ENCODE measurements at places on chromosomes 3 and 15. TPM values are rescaled to one million over a fixed set of nuclear protein-coding genes. Genes with fewer than 3 reads are reported as not detected.
A peak's percentile ranks its signal among the peaks of the same experiment; 100 is the strongest.

GRCh38 chr3:108598375-108598774 is 8.9 kb downstream of the DZIP3 start:
- no peak for DNase-seq

DNA sequence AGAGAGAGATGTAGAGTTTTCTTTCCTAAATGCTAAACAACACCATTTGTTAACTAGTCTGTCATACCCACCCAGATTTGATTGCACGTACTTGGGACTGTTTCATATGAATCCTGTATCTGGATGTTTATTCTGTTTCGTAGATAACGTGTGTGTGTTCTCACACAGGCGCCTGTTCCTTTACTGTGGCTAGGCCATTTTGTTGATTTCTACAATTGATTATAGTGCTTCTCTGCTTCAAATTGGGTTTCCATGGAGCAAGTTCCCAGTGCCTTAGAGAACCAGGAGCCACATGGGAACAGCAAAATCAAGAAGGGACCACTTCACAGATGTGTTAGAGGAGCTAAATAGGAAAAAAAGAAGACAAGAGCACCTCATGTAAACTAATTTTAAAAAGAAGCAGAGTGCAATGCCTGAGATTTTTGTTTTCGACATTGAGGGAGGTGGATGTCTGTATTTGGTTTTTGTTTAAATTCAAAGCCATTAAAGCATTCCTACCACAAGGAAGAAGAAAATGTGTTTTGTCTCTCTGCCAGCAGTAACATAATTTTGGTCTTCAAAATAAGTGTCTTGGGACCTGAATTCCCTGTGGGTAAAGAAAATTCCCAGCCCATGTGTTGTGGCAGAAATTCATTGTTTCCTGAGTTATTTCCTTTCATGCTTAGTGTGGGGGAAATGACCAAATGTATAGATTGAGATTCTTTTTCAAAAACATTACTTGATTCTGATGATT is 424.0 kb upstream of the C2CD4B start:
- DNase-seq = no peak

GRCh38 chr3:146781606-146782005 is 176.5 kb upstream of the PLSCR5 start:
- no peak for DNase-seq

DNA sequence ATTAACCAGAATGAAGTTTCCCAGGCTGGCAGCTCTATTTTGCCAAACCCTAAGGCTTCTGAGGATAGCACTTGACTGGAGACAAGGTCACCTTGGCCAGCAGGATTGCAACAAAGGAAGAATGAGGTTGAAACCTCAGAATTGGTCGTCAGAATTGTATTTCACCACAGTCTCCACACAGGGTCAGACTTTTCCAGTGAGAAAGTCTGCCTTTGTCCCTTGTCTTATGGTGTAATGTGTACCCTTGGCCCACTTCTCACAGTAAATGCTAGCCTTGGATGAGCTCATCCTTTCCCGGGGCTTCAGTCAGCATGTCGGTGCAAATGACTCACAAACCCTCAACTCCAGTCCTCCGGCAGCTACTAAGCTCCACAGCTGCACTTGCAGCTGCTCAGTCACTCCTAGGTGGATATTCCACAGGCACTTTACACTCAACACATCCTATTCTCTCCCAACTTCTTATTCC is 19.7 kb downstream of the SSR3 start:
- DNase-seq = peak; percentile 51

DNA sequence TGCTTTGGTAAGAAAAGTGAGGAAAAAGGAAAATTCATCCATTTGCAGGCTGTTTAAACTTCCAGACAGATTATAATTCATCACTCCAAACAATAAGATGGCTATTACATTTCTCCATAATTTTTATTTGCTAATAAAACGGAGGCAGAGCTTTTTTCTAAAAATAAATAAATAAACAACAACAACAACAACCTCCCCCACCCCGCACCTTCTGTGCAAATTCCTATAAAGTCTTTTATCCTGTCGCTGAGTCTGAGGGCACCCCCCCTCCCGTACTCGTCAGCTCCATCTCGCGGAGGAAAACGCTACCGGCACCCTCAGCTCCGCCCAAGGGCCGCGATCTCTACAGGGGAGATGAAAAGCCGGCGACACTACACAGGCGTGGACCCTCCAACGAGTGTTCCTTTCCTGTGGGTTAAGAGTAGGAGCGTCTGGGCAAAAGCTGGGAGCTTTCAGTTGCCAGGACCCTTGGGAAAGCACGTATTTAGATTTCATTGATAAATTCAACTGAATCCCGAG is 1.0 kb upstream of the ATP1B3 start:
- DNase-seq = peak; percentile 77

Gene CCR8
- total RNA-seq = not detected

Gene SLC22A14
- not detected for total RNA-seq

Gene SNX33
- 33.4 TPM for total RNA-seq

Gene RAD54L2
- 32.5 TPM for total RNA-seq

Measured in ovary (tissue), 10 donors.